ENCODE measurements at places on chromosomes 6 and 20. TPM values are rescaled to one million over a fixed set of nuclear protein-coding genes. Genes with fewer than 3 reads are reported as not detected.

SPDEF gene
- total RNA-seq: 2.7 TPM

DEFB112 gene
- total RNA-seq: not detected

WFDC10B gene
- total RNA-seq: not detected

TMC2 gene
- not detected for total RNA-seq

NDUFAF5 gene
- 37.0 TPM for total RNA-seq

CFB gene
- 2.5 TPM for total RNA-seq

FAM50B gene
- total RNA-seq: 5.0 TPM

RGS17 gene
- 5.9 TPM for total RNA-seq

HDGFL1 gene
- total RNA-seq: not detected

MCHR2 gene
- not detected for total RNA-seq

C20orf202 gene
- not detected for total RNA-seq

SYTL3 gene
- 1.1 TPM for total RNA-seq

BPIFA1 gene
- not detected for total RNA-seq

IL17F gene
- not detected for total RNA-seq

SERPINB6 gene
- total RNA-seq: 141 TPM

SIRPB2 gene
- not detected for total RNA-seq

FOXF2 gene
- total RNA-seq: 18.6 TPM

FAM184A gene
- total RNA-seq: not detected

TREM1 gene
- total RNA-seq: 0.30 TPM

TCP11 gene
- not detected for total RNA-seq

MOXD1 gene
- total RNA-seq: 1.8 TPM

SCGN gene
- total RNA-seq: 0.23 TPM

UST gene
- total RNA-seq: 2.9 TPM

COL20A1 gene
- 0.67 TPM for total RNA-seq

NOTCH4 gene
- total RNA-seq: 0.49 TPM

PTGIS gene
- 0.05 TPM for total RNA-seq

ASIP gene
- not detected for total RNA-seq

SAPCD1 gene
- 3.0 TPM for total RNA-seq

DUSP22 gene
- 12.3 TPM for total RNA-seq

PTCHD4 gene
- total RNA-seq: 0.07 TPM

PAK1IP1 gene
- 25.2 TPM for total RNA-seq

RIPPLY2 gene
- 0.41 TPM for total RNA-seq

B3GALT4 gene
- total RNA-seq: 0.70 TPM

TINAG gene
- not detected for total RNA-seq

BPIFA3 gene
- total RNA-seq: not detected

PGM3 gene
- 29.0 TPM for total RNA-seq

SNAP91 gene
- total RNA-seq: 0.32 TPM

TREML2 gene
- total RNA-seq: not detected

EEF1A2 gene
- 177 TPM for total RNA-seq

MTFR2 gene
- 12.3 TPM for total RNA-seq

NMBR gene
- not detected for total RNA-seq

AKIRIN2 gene
- 43.4 TPM for total RNA-seq

BPIFB1 gene
- total RNA-seq: 0.12 TPM

SOX18 gene
- 1.1 TPM for total RNA-seq

MAP3K5 gene
- 3.7 TPM for total RNA-seq

GPR6 gene
- total RNA-seq: not detected

CST1 gene
- total RNA-seq: 1.4 TPM

SMPDL3A gene
- total RNA-seq: 3.4 TPM

GRM1 gene
- 0.04 TPM for total RNA-seq

LAMP5 gene
- total RNA-seq: 0.05 TPM

SFTA2 gene
- total RNA-seq: not detected

RAB44 gene
- 0.02 TPM for total RNA-seq
